Uterus (tissue), 4 donors: ENCODE measurements at places on chromosomes 16 and 17.

DNA sequence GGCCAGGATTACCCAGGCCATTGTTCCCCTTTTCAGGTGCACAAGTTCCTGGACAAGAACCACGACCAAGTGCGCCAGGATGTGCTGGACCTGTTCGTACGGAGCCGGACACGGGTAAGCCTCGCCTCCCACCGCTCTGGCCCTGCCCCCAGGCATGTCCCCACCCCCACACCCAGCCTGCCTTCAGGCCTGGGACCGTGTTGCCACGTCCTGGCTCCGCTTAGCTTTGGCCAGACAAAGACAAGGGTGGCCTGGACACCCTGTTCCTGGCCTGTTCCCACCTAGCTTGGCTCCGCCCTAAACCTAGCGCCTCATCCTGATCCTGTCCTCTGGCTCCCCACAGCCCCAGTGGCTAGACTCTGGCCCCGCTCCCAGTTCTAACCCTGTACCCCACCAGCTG lies 30.9 kb downstream of the MYO15A start:
- H3K36me3 ChIP-seq: no peaks in the 10 kb centered on the region
- no peaks in the 10 kb centered on the region for H3K27me3 ChIP-seq
- H3K4me3 ChIP-seq: no peak overlapping the region
- no peaks in the 10 kb centered on the region for H3K4me1 ChIP-seq
- DNase-seq: no peak

DNA sequence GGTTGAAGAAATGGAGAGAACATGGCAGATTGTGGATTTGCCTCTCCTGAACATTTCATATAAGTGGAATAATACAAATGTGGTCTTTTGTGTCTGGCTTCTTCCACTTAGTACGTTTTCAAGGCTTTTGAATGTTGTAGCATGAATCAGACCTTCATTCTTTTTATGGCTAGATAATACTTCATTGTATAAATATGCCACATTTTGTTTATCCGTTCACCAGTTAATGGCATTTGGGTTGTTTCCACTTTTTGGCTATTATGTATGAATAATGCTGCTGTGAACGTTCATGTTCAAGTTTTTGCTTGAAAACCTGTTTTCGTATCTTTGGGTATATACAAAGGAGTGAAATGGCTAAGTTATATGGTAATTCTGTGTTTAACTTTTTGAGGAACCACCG lies 130.4 kb downstream of the TANC2 start:
- no peaks in the 10 kb centered on the region for H3K4me1 ChIP-seq
- no peak overlapping the region for H3K4me3 ChIP-seq
- H3K27me3 ChIP-seq: no peaks in the 10 kb centered on the region

DNA sequence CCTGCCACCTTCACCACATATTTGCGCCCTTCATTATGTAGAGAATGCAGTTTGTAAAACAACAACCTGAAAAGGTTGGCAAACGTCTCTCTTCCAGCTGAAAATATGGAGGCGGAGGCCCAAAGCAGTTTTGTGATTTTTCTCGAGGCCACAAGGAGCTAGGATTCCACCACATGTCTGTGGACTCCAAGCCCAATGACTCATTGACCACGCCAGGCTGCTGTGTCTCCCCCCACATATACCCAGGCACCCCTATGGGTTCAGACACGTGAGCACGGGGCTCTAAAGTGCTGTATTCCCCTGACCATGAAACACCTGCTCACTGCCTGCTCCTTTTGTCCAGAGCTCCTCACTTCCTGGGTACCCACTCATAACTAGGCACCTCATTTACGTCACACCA lies 121.4 kb upstream of the CDH5 start:
- no peak overlapping the region for H3K4me3 ChIP-seq
- no peaks in the 10 kb centered on the region for H3K27me3 ChIP-seq
- no peaks in the 10 kb centered on the region for H3K4me1 ChIP-seq
- no peak overlapping the region for H3K27ac ChIP-seq
- DNase-seq: no peak
- H3K36me3 ChIP-seq: no peaks in the 10 kb centered on the region

DNA sequence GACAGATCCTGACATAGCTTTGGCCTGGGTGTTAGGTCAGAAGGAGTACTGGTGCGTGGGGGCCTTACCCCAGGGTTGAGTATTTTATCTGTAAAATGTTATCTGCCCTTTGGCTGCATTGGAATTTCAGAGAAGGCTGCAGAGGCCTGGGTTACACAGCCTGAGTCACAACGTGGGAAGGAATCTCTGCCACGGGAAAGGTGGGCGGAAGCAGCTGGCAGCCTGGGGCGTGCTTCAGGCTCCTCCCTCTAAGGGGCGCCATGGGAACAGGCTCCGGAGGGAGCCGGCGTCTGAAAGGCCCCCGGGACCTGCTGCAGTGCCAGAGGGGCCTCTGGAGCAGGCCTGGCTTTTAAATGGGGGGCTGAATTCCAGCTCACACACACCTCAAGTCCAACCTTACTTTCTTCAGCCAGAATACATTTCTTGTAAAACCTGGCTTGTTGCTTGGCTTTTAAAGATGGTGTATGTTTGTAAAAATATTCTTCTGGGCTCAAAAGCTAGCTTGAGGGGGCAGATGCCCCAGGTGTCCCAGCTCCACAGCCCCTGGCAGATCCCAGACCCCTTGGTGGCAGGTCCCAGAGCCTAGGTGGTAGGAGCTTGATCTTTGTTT lies 142.2 kb downstream of the RAB11FIP4 start:
- H3K4me3 ChIP-seq: no peak overlapping the region
- H3K27ac ChIP-seq: no peak overlapping the region
- no peaks in the 10 kb centered on the region for H3K27me3 ChIP-seq
- H3K36me3 ChIP-seq: no peaks in the 10 kb centered on the region

- no peaks in the 10 kb centered on the region for H3K27me3 ChIP-seq
- H3K4me3 ChIP-seq: no peak overlapping the region
- no peaks in the 10 kb centered on the region for H3K4me1 ChIP-seq
- H3K27ac ChIP-seq: no peak overlapping the region
- no peaks in the 10 kb centered on the region for H3K36me3 ChIP-seq
Observed at GRCh38 chr17:3827124-3827773, 18.8 kb downstream of the NCBP3 start.

GRCh38 chr16:85579923-85580580 lies 33.1 kb upstream of the GSE1 start:
- H3K27ac ChIP-seq: no peak overlapping the region
- H3K36me3 ChIP-seq: no peaks in the 10 kb centered on the region
- DNase-seq: no peak
- no peaks in the 10 kb centered on the region for H3K27me3 ChIP-seq
- H3K4me1 ChIP-seq: no peaks in the 10 kb centered on the region

- DNase-seq: no peak
- no peaks in the 10 kb centered on the region for H3K27me3 ChIP-seq
- H3K4me3 ChIP-seq: no peak overlapping the region
- H3K4me1 ChIP-seq: no peaks in the 10 kb centered on the region
- H3K27ac ChIP-seq: no peak overlapping the region
Observed at GRCh38 chr16:964356-965035, 6.3 kb downstream of the LMF1 start.

DNA sequence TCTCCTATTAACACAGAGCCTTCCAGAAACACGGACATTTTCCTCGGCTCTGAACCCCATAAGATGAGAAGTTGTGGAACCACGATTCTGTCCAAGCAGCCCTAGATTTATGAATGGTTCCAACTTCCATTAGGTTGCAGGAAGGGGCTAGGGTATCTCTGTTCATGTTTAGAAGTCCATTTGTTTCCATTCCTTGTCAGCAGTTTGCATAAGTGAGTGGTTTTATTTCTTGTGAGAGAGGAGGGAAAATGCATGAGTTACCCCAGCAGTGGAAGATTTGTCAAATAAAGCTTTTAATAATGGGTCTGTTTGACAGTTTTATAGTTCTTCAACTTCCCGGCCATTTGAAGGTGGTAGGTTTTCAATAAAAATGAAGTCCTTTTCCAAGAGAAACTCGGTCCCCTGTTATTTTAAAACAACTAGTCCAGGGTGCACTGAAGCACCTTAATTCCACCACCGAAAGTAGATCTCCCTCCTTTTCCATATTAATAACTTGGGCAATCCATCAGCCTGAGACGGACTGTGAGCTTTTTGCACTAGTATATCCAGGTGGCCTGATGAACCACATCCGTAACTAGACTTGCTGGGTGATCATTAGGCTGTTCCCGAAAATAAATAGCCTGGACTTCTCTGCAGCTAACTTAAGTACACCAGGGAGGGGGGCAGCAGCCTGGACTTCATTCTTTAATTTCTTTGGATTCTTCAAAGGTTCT lies 181.3 kb downstream of the TMEM114 start:
- H3K4me3 ChIP-seq: no peak overlapping the region
- no peak for DNase-seq
- no peaks in the 10 kb centered on the region for H3K27me3 ChIP-seq
- H3K36me3 ChIP-seq: no peaks in the 10 kb centered on the region
- no peak overlapping the region for H3K27ac ChIP-seq

DNA sequence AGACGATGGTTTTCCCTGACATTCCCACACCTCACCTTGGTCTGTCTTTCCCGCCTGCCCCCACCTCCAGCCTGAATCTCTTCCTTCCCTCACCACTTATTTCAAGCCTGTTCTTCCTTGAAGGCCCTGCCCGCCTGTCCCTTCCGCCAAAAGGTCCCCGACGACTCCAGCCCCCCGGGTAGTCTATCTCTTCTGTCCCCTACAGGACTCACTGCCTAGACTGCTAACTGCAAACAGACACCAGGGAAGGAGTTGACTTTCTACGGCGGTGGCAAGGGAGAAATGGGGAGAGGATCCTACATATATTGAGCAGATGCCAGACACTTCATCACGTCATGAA lies 53.7 kb downstream of the NT5M start:
- peak; percentile 4 for DNase-seq
- no peaks in the 10 kb centered on the region for H3K4me1 ChIP-seq
- H3K36me3 ChIP-seq: no peaks in the 10 kb centered on the region
- no peak overlapping the region for H3K27ac ChIP-seq
- no peak overlapping the region for H3K4me3 ChIP-seq
- no peaks in the 10 kb centered on the region for H3K27me3 ChIP-seq

DNA sequence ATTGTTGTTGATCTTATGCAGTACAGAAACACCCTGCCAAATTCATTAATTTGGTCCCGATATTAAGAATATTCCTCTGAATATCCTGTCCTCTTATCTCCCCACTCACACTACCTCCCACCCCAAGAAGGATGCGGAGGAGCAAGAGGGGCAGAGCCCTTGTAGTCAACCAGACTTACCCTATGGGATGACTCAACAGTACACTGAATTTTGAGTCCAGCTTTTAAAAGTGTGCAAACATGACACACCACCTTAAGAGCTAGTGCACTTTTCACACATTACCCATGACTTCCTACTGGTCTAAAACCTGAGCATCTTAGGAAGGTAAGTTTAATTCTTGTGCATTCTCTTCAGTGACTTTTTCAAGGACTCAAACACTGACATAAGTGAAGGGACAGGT lies 9.5 kb downstream of the USP22 start:
- H3K4me3 ChIP-seq: no peak overlapping the region
- no peak overlapping the region for H3K27ac ChIP-seq
- DNase-seq: no peak
- H3K27me3 ChIP-seq: no peaks in the 10 kb centered on the region
- H3K36me3 ChIP-seq: no peaks in the 10 kb centered on the region

- no peaks in the 10 kb centered on the region for H3K27me3 ChIP-seq
- no peaks in the 10 kb centered on the region for H3K4me1 ChIP-seq
- no peaks in the 10 kb centered on the region for H3K36me3 ChIP-seq
Observed at GRCh38 chr17:16652847-16653366, 743 bp downstream of the ZNF624 start.

DNA sequence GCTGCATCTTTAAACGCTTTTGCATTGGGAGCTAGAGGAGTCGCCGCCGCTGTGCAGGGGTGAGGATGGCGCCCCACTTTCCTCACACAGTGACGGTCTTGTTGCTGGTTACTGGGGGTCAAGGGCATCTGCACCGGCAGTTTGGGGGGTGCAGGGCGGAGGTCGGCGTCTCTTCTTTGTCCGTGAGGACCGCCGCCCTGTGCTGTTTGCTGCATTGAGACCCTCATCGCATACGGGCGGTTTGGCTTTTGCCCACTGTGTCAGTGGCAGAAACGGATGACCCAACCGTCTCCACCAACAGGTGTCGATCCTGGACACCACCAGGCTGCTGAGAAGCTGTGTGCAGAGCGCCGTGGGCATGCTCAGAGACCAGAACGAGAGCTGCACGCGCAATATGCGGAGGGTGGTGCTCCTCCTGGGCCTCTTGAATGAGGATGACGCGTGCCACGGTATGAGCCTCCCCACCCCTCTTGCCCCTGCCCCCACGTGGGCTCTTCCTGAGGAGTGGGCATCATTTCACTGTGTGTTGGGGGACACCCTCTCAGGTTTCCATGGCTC lies 61.2 kb upstream of the ENDOV start:
- no peaks in the 10 kb centered on the region for H3K4me1 ChIP-seq
- H3K27ac ChIP-seq: no peak overlapping the region
- no peaks in the 10 kb centered on the region for H3K27me3 ChIP-seq
- H3K4me3 ChIP-seq: no peak overlapping the region

DNA sequence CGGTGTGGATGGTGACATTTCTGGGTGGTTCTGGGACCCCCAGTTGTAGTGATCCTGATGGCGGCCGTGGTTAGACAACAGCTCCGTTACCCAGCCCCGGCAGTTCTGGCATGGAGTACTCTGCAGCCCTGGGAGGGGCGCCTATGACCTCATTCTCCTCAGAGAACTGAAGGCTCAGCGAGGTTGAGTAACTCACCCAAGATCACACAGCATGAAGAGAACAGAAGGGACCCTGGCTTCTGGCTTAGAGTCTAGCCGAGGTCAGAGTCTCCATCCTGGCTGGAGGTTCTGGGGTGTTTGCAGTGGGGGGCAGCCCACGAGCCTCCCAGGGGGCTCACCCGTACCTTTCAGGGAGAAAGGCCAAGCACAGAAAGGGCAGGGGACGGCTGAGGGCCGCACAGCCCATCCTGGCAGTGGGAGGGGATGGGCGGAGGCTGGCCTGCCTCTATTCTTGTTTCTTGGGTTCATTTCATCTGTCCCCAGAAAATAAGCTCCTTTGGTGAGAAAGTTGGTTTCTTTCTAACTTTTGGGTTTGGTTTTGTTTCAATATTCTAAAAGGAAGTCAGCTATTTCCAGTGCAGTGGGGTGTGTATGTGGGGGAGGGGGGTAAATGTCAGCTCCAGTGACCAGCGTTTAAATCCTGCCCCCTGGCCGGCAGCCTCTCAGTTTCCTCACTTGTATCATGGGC lies 13.2 kb downstream of the ZFPM1 start:
- DNase-seq: no peak
- no peak overlapping the region for H3K4me3 ChIP-seq
- no peaks in the 10 kb centered on the region for H3K4me1 ChIP-seq

DNA sequence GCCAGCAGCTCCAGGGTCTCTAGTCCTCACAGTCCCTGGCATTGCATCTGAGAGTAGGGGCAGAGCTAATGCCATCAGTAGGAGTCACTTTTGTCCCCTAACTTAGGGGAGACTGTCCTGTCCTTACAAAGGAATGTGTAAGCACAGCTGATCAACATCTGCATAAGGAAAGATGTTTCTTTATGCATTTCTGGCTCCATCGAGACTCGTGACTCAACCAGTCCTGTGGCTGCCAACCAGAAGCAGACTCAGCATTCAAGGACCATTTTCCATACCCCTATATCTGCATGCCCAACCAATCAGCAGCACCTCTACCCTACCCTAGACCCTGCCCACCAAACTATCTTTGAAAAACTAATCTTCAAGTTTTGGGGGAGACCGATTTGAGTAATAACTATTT lies 8.2 kb upstream of the MPP2 start:
- no peaks in the 10 kb centered on the region for H3K27me3 ChIP-seq
- H3K4me1 ChIP-seq: no peaks in the 10 kb centered on the region
- no peaks in the 10 kb centered on the region for H3K36me3 ChIP-seq
- H3K4me3 ChIP-seq: no peak overlapping the region
- no peak overlapping the region for H3K27ac ChIP-seq

- peaks cover 17% of the 10 kb centered on the region for H3K4me1 ChIP-seq
- H3K36me3 ChIP-seq: no peaks in the 10 kb centered on the region
- H3K27me3 ChIP-seq: no peaks in the 10 kb centered on the region
- no peak overlapping the region for H3K4me3 ChIP-seq
- H3K27ac ChIP-seq: peak overlapping the region; percentile 85
- DNase-seq: no peak
Observed at GRCh38 chr17:78316867-78317789, 42.7 kb downstream of the SOCS3 start.
